Osteocyte (in vitro differentiated cells): ENCODE measurements at places on chromosomes 1 and 21. TPM values are rescaled to one million over a fixed set of nuclear protein-coding genes. Genes with fewer than 3 reads are reported as not detected.
A peak's percentile ranks its signal among the peaks of the same experiment; 100 is the strongest.

The DRAXIN gene
- 0.10 and 0.21 TPM in 2 replicates for total RNA-seq

The BCL2L15 gene
- total RNA-seq = 0.81 and 1.6 TPM in 2 replicates

The CADM3 gene
- 0.13 TPM in 1 of 2 replicates, not detected in the other for total RNA-seq

The BMP8B gene
- total RNA-seq = 0.08 TPM in 1 of 2 replicates, not detected in the other

The PROK1 gene
- total RNA-seq = not detected in 2 replicates

The SLC25A34 gene
- 1.3 and 2.8 TPM in 2 replicates for total RNA-seq

The PLA2G2A gene
- total RNA-seq = not detected in 2 replicates

The SELE gene
- total RNA-seq = not detected in 2 replicates

The CDCA8 gene
- 7.6 and 7.7 TPM in 2 replicates for total RNA-seq

The PRKAB2 gene
- total RNA-seq = 10.1 and 14.0 TPM in 2 replicates

The ESRRG gene
- not detected in 2 replicates for total RNA-seq

The AKIRIN1 gene
- total RNA-seq = 42.5 and 42.7 TPM in 2 replicates

DNA sequence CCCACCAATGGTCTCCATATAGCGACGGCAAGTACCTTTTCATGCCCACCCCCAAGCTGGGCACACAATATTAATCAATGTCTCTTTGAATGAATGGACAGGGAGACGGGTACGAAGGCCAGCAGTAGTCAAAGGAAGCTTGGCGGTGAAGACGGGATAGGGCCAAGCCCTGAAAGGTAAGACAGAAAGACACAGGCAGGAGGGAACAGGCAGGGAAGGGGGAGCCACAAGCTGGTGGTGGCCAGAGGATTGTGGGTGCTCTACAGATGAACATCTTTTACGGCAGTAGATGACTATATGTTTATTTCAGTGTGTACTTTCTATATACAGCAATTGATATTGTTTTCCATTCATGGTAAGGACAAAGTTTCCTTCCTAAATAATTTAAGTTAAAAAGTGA, 16.3 kb downstream of the CAPZB start:
- H3K4me1 ChIP-seq = peaks cover 47% of the 10 kb centered on the region
- peak overlapping the region; percentile 68 for H3K27ac ChIP-seq
- DNase-seq = no peak
- H3K36me3 ChIP-seq = peaks cover 8% of the 10 kb centered on the region
- no peak overlapping the region for H3K4me3 ChIP-seq

DNA sequence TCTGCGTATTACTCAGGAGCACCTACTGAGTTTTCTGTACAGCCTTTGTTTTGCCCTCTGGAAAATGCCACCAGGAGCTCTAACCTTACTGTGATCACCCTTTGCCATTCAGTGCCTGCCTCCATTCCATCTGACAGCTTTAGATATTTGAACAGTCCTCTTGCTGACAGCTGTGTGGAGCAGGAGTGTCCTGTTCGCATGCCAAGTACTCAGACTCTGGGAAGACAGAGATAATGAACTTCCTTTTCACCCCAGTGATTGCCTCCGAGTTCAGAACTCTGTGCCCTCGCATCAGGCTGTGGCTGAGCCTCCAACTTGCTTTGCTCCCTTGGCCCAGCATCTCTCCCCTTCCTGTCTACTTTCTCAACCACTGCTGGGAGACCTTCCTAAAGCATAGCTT, 74.0 kb downstream of the CACNA1E start:
- H3K4me1 ChIP-seq = no peaks in the 10 kb centered on the region
- DNase-seq = no peak
- no peaks in the 10 kb centered on the region for H3K36me3 ChIP-seq
- no peak overlapping the region for H3K27ac ChIP-seq

GRCh38 chr1:33500547-33500946, 28.1 kb downstream of the ZSCAN20 start:
- DNase-seq = no peak
- no peak overlapping the region for H3K27ac ChIP-seq
- no peak overlapping the region for H3K4me3 ChIP-seq
- peaks cover 6% of the 10 kb centered on the region for H3K4me1 ChIP-seq
- H3K36me3 ChIP-seq = peaks cover 14% of the 10 kb centered on the region

GRCh38 chr1:213669964-213670691, 317.6 kb upstream of the PROX1 start:
- no peak for DNase-seq
- no peaks in the 10 kb centered on the region for H3K27me3 ChIP-seq
- no peak overlapping the region for H3K4me3 ChIP-seq
- no peaks in the 10 kb centered on the region for H3K4me1 ChIP-seq
- no peak overlapping the region for H3K27ac ChIP-seq

DNA sequence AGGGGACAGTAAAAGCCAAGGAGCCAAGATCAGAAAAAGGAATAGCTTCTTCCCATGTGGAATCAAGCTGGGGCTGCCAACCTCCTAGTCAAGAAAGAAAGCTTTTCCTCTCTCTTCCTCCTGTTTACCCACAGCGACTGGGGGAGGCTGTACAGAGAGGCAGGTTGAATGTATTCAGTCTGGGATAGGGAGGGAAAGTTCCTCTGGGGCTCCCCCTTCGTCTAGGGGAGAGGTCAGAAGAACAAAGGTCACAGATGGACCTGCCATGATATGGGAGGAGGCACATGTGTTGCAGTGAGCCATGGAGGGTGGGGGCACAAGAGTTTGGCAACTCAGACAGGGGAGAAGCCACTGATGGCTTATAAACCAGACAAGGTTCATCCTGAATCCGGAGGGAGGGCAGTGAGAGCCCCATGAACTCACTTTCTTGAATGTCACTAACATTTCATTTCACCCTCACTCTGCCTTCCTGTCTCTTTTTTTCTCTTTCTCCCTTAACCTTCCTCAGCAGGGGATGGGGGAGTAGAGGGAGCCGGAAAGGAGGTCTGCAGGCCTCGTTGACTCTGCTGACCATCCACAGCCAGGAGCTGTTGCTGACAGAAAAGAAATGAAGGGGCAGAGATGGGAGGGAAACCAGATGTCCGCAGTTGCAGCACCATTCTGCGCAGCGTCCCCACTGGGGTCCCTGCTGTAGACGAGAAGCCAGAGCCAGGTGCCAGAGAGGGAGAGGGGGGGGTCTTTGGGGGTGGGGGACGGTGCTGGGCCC, 61.1 kb downstream of the PLXNA2 start:
- H3K27me3 ChIP-seq = no peaks in the 10 kb centered on the region
- H3K4me1 ChIP-seq = peaks cover 81% of the 10 kb centered on the region
- peak overlapping the region; percentile 73 for H3K27ac ChIP-seq
- no peaks in the 10 kb centered on the region for H3K36me3 ChIP-seq
- no peak overlapping the region for H3K4me3 ChIP-seq

DNA sequence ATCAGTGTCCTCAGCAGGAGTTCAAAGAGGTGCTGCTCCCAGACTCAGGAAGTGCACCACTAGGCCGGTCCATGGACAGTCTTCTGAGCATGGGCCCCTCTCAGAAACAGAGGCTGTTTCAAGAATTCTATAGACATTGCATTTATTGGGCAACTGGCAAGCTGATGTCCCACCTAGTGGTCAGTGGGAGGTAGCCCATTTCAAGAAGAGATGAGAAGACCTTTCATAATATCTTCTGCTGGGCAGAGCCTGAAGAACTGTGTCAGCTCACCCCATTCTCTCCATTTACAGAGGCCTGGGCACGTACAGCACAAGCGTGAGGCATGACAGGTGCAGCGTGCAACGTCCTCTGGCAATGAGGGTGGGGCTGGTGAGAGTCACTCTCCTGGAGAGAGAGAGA, 216.0 kb downstream of the DYRK1A start:
- no peak for DNase-seq
- peaks cover 2% of the 10 kb centered on the region for H3K27me3 ChIP-seq
- peaks cover 8% of the 10 kb centered on the region for H3K4me1 ChIP-seq
- H3K27ac ChIP-seq = no peak overlapping the region
- H3K36me3 ChIP-seq = peaks cover 1% of the 10 kb centered on the region
- no peak overlapping the region for H3K4me3 ChIP-seq

DNA sequence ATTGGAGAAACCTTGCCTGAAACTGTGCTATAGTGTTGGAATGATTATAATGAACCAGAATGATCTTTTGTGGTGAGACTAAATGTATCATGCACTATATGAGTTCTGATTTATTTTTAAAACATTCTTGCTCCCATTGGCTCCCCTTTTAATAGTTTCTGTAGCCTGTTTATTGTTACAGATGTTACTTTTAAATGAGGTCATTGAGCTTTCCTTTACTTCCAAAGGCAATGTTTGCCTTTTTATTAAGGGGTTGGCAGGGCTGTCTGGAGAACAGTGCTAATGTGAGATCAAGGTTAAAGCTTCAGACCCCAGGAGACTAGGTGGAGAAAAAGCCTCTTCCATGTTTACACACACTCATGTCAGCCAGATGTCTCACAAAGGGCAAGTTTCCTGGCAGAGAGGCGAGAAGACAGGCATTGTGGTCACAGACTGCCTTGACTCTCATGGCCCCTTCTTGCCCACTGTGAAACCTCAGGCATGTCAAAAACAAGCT, 120.6 kb upstream of the RAVER2 start:
- H3K4me3 ChIP-seq = no peak overlapping the region
- H3K4me1 ChIP-seq = peaks cover 20% of the 10 kb centered on the region
- DNase-seq = no peak
- peak overlapping the region; percentile 61 for H3K27ac ChIP-seq

DNA sequence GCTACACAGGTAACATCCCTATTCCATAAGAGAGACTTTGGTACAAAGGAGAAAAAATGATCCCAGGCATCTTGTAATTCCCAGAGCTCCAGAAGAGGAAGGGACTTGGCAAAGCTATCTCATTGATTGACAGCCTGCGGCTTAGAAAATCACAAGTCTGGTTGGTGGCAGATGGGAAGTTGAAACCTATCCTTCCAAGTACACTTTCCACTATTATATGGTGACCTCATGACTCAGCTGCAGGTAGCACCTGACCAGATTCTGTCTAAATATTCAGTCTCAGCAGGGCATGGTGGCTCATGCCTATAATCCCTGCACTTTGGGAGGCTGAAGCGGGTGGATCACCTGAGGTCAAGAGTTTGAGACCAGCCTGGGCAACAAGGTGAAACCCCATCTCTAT, 89.9 kb downstream of the TIAM1 start:
- H3K4me3 ChIP-seq = no peak overlapping the region
- no peak overlapping the region for H3K27ac ChIP-seq
- H3K36me3 ChIP-seq = peaks cover 3% of the 10 kb centered on the region
- DNase-seq = no peak

DNA sequence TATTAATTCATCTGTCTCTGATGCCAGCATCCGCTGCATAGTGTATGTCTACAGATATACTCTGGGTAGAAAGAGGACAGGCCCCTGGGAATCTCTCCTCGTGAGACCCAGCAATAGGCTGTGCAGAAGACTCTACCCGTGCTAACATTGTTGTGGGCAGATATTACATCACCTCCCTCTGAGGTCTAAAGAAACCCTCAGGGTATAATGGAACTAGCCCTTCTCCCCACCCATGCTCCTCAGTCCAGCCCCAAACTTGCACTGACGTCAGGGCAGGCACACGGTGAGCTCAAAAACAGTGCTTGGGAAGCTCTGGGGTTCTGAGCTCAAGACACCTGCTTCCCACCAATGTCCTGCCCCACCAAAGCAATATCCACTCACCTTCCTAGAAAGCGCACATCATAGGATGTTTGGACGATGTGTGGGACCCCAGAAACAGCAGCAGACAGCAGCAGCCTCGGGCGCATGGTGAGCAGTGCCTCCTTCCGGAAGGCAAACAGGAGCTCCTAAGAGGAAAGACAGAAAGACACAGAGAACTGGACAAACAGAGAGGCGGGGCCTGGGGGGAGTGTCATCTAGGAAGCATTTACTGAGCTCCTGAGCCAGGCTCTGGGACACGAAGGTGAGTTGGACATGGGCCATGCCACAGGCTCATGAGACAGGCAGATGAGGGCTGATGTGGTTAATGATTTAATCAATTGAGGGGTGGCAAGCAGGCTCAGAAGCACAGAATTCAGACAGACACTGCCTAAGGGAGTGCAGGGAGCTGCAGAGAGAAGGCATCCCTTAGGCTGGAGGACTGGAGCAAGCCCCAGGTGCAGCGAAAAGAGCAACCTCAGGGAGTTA, 4.8 kb downstream of the OVGP1 start:
- H3K27ac ChIP-seq = no peak overlapping the region
- no peaks in the 10 kb centered on the region for H3K36me3 ChIP-seq
- H3K4me3 ChIP-seq = no peak overlapping the region
- no peaks in the 10 kb centered on the region for H3K4me1 ChIP-seq

GRCh38 chr1:213986020-213986924, 1.5 kb upstream of the PROX1 start:
- H3K36me3 ChIP-seq = no peaks in the 10 kb centered on the region
- peaks cover 40% of the 10 kb centered on the region for H3K4me1 ChIP-seq
- peaks cover 83% of the 10 kb centered on the region for H3K27me3 ChIP-seq
- H3K27ac ChIP-seq = no peak overlapping the region

GRCh38 chr1:67465375-67465774, 35.2 kb upstream of the SERBP1 start:
- H3K27ac ChIP-seq = no peak overlapping the region
- no peak for DNase-seq
- peaks cover 4% of the 10 kb centered on the region for H3K27me3 ChIP-seq
- no peaks in the 10 kb centered on the region for H3K36me3 ChIP-seq

- DNase-seq = no peak
- H3K4me3 ChIP-seq = no peak overlapping the region
- H3K27ac ChIP-seq = no peak overlapping the region
- H3K4me1 ChIP-seq = peaks cover 22% of the 10 kb centered on the region
These were observed 127.3 kb downstream of the RGS7 start for GRCh38 chr1:241229711-241230110.

DNA sequence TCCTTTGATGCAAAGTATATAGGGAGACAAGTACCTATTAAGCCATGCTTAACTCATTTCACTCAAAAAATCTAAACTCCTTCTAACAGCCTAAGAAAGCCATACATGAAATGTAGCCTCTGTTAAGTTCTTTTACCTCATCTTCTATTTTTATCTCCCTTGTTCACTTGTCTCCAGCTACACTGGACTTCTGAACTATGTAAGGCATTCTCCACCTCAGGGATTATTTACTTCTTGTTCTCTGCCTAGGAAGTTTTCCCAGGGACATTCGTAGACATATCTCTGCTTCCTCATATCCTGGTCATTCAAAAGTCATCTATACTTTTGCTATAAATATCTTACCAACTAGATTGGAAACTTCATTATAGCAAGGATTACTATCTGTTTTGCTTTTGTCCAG, 96.9 kb downstream of the COP1 start:
- no peak overlapping the region for H3K4me3 ChIP-seq
- DNase-seq = no peak

DNA sequence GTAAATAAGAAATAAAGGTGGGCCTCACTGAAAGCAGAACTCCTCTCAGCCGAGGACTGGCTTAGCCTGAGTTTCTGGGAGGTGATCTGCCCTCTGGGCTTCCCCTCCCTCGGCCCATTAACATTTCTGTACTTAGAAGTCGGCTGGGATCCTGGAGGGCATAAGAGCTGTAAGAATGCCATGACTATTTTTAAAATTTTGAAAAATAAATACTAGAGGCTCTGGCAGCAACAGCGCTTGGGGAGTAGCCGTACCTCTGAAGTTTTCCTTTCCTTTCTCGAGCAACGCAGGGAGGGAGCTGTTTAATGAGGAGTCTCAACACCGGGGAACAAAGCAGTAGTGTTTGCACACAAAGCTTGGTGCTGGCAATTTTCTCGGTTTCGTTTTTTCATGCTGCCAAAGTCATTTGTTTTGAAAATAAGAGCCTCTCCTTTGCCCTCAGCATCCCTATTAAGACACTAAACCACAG, 498.7 kb downstream of the SMYD3 start:
- no peak for DNase-seq
- H3K4me1 ChIP-seq = peaks cover 22% of the 10 kb centered on the region
- no peaks in the 10 kb centered on the region for H3K27me3 ChIP-seq
- H3K4me3 ChIP-seq = peak overlapping the region; percentile 50
- H3K36me3 ChIP-seq = no peaks in the 10 kb centered on the region

- no peak for DNase-seq
- H3K4me1 ChIP-seq = no peaks in the 10 kb centered on the region
- no peak overlapping the region for H3K27ac ChIP-seq
- no peaks in the 10 kb centered on the region for H3K36me3 ChIP-seq
These were observed 54.4 kb upstream of the B3GALNT2 start for GRCh38 chr1:235558621-235559169.

GRCh38 chr1:145692785-145693443, 14.3 kb downstream of the PDZK1 start:
- H3K27me3 ChIP-seq = no peaks in the 10 kb centered on the region
- DNase-seq = no peak
- no peak overlapping the region for H3K4me3 ChIP-seq
- no peak overlapping the region for H3K27ac ChIP-seq
